Stimulated activated CD8-positive, alpha-beta memory T cell treated with anti-CD3 and anti-CD28 coated beads, Interleukin-12 subunit alpha, Interleukin-12 subunit beta, amount 100 ng/mL, for 4 hours (primary cell): ENCODE measurements at places on chromosomes 2 and 18.

- no peak for DNase-seq
Observed at GRCh38 chr2:206004004-206004693, 81.8 kb downstream of the INO80D start.

DNA sequence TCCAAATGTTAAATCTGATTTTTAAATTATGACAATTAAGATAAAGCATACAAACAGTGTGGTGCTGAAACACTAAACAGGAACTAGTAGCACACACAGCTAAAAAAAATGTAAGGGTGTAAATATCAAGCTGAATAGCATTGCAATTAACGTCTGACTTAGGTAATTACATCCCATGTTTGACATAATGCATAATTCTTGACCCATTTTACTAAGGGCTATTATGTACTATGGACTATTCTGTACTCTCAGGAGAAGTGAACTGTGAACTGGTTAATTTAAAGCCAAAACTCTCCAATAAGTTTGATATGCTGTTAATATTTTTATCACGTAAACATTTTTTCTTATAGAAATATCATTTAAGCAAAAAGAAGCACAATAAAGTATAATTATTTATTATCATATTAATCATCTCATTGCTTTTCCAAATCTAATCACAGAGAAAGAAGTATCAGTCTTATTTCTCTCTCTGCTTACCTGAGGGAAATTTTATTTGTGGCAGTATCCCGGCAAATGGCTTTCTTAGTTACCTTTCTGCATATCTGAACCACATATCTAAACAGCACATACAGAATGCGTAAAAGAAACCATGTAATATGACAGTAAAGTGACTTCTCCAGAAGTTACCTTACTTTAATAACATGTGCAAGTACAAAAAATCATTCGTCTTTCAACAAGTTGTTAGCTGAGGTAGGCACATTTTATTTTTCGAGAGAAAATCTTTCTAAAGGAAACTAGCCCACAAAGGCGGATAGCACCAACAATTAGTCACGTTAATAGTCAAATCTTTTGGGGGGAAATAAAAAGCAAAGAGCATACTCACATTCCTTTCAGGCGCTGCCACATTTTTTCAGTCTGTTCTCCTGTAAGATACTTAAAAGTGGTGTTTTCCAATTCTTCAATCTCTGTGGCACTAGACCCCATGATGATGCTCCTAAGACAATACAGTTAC, 94.9 kb upstream of the PDE1A start:
- DNase-seq, result no peak

DNA sequence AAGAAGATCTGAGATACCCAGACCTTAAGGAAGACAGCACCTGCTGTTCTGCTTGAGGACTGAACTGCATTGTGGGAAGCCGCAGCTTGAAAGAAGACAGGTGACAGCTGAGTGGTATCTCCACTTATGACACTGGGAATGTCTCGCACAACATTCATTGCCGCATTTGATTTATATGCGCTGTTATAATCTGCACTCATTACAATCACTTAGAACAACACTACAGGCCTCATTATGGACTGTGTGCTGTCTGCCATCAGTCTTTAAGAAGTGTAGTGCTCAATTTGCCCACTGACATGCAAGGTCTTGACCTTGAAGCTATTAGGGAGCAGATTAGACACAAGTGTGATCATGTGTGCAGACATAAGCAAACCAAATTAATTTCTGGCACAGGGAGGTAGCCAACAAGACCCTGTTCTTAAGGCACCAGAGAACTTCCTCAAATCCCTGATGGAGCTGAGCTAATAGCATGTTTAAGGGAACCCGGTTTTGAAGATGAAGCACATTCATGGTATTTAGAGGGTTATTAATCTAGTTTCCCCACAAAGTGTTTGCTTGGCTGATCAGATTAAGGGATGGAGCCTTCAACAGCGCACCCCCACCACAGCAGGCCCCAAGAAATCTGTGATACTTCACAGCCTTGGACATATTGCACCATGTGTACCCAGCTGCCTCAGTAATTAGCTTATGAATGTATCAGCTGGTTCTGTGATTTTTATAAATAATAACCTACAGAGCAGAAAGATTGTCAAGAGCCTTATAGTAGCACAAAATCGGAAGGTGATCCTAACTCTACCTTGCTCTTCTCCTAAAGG, 146.8 kb downstream of the SATB2 start:
- DNase-seq, result no peak

- no peak for DNase-seq
Observed at GRCh38 chr2:170761572-170761971, 8.6 kb upstream of the ERICH2 start.

GRCh38 chr18:37565101-37565976, at the start of gene CELF4:
CELF4 (minus strand) TSS chr18:37565798.
- no peak for DNase-seq

GRCh38 chr2:160509016-160509415, 15.4 kb upstream of the RBMS1 start:
- DNase-seq, result no peak

DNA sequence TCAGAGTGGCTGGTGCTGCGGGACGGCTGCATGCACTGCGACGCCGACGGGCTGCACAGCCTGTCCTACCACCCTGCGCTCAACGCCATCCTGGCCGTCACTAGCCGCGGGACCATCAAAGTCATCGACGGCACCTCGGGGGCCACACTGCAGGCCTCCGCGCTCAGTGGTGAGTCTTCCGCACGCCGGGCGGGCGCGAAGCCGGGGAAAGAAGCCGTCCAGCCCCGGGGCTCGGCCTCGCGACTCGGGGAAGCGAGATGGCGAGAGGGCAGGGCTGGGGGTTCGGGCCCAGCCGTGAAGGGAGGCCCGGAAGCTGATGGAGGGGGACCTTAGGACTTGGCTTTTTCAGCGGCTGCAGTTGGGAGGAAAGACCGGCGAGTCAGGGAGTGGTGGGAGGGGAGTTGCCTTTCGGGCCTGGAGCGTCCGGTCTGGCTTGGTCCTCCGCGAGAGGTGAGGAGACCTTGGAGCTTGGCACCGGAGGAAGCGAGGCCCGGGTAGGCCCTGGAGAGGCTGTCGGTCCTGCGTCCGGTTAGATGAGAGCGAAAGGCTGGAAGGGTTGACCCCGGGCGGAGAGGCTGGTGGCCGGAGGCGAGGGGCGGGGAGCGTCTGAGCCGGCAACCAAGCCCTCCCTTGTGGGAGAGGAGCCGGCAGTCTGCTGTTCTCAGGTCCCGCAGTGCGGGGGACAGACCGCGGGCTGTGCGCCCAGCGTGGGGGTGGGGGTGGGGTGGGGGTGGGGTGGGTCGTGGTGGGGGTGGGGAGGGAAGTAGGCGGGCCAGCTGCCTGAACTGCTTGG, 691 bp downstream of the BIRC6 start:
- peak; percentile 23 for DNase-seq

GRCh38 chr2:237701033-237701858, 73.9 kb downstream of the LRRFIP1 start:
- no peak for DNase-seq

DNA sequence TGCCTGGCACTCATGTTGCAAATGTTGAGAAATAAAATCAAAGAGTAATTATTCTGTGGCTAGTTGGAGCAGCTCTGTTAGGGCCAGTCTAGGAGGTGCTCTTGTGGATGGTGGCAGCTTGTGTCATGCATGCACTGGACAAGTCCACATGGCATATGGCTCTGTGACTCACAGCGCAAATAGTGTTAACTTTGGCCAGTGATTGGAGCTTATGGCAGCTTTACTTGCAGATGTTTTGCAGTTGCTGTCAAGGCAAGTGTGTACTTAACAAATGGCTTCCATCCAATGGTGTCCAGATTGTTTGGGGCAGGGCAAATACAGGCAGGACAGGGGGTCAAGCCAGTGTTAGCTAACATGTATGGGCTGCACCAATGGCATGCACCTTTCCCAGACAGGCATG, 26.1 kb upstream of the TMX3 start:
- DNase-seq, result no peak

GRCh38 chr2:71922499-71923142, 225.0 kb downstream of the CYP26B1 start:
- no peak for DNase-seq

GRCh38 chr18:9206421-9206820, 69.8 kb downstream of the ANKRD12 start:
- no peak for DNase-seq

DNA sequence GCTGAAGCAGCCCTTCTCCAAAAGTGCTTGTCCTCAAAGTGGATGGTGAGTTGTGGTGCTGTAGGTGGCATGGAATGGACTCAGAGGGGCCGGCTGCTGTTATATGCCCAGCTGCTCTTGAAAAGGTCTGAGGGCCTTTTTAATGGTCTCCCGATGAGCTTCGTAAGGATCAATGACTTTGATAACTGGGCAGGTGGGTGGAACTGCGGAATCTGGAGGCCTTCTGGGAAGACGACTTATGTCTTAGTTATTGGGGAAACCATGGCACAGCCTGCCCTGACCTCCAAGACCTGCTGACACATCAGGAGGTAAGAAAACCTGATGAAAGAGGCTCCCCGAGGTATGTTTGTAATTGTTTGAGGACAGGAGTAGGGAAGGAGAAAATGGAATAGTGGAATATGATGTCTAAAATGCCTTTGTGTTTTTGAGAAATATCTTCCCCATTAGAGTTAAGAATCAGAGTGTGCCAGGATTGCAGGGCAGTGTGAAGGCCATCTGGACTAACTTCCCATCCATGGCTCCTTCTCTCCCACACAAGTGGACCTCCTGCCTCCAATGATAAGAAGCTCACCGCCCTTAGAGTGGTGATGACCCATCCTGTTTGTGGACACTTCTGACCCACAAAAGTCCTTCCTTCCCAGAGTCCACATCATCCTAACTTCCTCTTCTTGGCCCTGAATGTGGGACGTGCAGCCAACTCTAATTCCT, 236.1 kb downstream of the FHOD3 start:
- no peak for DNase-seq

DNA sequence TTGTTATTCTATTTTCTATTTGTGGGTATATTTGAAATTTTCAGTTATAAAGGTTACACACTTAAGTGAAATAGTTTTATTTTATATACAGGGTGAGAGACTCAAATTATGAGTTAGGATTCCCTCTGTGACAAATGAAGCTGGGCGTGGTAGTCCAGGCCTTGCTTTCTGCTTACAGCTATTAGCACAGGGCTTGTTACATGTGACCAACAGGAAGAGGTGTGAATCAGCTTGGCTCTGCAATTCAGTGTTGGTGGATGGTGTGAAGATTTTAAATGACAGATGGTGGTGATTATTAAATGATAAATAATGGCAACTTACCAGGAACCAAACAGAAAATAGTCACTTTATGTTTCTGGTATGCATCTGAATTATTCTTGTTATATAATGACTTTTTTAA, 64.4 kb upstream of the NOSTRIN start:
- no peak for DNase-seq

- DNase-seq, result no peak
Observed at GRCh38 chr18:25189391-25190185, 162.4 kb downstream of the ZNF521 start.

DNA sequence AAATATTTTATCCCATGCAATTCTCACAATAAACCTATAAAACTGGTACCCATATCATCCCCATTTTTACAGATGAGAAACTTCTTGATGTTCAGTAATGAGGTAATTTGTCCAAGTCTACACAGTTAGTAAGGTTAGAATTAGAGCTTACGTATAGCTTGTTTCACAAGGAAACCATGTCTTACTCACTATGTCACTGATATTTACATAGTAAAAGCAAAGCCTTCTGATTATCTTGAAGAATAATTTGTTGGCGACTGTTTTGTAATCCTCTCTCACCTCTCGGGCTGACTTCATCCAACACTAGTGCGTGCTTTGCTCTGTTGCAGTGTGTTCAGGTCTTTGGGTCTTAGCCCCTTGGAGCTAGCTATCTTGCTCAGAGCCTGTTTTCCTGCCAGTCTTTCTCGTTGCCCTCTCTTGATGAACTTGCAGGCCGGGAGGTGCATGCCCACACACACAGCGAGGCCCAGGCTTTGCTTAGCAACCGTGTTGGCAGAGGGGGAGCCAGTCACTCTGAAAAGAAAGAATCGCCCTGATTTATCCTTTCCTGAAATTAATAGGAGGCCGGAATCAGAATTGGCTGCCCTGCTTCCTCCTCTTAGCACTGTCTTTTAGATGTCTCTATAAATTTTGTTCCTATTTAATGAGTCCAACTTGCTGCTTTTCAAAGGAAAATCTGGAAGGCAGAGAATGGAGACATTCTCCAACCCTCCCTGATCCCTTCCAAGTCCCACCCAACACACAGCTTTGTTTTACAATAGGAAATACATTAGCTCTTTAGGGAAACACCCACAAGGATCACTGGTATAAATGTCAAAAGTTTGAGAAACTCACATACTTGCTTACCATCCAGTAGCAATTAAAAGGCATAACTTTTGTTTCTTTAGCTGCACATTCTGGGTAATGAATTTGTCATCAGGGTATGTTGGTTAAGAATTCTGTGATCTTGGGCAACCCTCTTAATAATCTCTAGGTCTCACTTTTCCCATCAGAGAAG, 97.6 kb upstream of the SEC11C start:
- DNase-seq, result no peak

DNA sequence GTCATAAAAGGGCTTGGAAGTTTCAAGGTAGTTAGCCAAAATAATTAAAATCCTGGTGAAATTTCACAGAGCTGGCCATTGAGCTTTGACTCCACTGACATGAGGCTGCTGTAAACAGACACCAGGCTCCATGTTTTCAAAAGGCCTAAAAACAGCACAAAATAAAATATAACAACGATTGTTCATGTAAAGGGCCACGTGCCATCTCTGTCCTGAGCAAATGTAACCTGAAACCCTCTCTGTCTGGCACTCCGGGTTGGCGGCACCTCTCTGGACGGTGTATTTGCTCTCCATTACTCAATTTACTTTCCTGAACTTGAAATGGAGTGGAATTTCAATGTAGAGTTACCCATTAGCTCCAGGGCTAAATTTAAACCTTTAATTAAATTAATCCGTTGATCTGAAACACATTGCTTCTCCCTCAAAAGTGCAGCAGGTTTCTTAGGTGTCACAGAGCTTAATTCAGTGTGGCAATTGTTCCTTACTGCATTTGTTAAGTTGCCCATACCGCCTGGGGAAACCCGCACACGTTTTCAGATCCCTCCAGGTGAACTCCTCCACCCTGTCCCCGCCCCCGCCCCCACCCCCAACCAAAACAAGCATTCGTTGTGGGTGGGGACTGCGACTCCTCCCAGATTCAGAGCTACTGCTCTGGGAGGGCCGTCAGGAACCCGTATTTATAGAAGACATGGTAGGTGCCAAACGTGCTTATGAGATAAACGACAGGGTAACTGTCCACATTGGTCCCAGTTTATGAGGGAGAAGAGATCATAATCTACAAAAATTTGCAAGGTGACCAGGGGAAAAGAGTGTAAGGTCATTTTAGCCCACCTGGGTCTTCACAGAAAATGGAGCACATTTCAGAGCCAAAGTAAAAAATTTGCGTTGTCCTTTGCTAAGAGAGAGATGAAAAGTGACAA, 1.2 kb upstream of the CABLES1 start:
- no peak for DNase-seq

- no peak for DNase-seq
Observed at GRCh38 chr2:12921321-12921720, 204.6 kb downstream of the TRIB2 start.

- no peak for DNase-seq
Observed at GRCh38 chr2:153557211-153557610, 78.6 kb upstream of the RPRM start.

GRCh38 chr2:106997204-106997603, 111.2 kb upstream of the ST6GAL2 start:
- no peak for DNase-seq
